Hematopoietic multipotent progenitor cell treated with erythropoietin and hydrocortisone succinate and interleukin-3 and kit ligand, for 15 days (in vitro differentiated cells): ENCODE measurements at places on chromosomes 7 and 10.

DNA sequence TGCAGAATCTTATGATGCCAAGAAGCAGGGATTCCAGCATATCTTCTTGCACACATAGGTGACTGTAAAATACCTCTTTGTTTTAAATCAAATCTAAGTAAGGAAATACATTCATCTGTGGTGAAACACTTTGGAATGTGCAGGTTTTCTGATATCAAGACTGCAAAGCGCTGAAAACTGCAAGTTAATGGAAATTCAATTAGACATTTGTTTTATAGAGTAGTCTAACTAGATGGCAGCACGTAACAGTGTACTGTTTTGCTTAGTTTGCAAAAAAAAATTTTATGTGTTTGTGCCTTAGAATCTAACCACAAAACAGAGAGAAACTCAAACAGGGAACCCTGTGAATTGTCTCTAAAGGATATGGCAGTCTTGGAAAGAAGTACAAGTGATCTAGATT is 259.2 kb downstream of the HDAC9 start:
- no peak for DNase-seq

- DNase-seq = no peak
Observed at GRCh38 chr7:133003052-133003910, 78.6 kb downstream of the CHCHD3 start.

- no peak for DNase-seq
Observed at GRCh38 chr7:123327661-123328060, 127.9 kb upstream of the SLC13A1 start.

- DNase-seq = peak; percentile 37
Observed at GRCh38 chr10:103660364-103661197, 167.1 kb downstream of the NEURL1 start.

- no peak for DNase-seq
Observed at GRCh38 chr10:17443707-17444387, 10.5 kb downstream of the ST8SIA6 start.

DNA sequence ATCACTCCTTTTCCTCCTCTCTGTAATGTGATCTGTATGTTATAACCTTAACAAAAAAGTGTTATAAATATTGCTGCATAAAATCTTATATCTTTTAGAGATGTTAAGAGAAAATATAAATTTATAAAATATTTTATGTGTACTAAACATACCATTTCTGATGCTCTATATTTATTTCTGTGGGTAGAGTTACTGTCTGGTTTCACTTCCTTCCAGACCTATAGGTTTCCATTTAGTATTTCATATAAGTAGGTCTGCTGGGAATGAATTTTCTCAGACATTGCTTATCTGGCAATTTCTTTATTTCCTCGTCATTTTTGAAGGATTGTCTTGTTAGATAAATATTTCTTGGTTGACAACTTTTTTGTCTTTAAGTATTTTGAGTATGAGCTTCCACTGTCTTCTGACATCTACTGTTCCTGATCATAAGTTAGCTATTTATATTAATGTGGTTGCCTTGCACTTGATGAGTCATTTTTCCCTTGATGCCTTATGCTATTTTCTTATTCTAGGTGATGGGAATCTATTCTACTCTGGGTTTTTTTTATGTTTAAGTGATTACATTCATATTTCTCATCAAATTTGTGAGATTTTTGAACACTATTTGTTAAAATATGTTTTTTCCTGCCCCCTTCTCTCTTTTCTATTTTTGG is 11.2 kb upstream of the THSD7A start:
- DNase-seq = no peak

DNA sequence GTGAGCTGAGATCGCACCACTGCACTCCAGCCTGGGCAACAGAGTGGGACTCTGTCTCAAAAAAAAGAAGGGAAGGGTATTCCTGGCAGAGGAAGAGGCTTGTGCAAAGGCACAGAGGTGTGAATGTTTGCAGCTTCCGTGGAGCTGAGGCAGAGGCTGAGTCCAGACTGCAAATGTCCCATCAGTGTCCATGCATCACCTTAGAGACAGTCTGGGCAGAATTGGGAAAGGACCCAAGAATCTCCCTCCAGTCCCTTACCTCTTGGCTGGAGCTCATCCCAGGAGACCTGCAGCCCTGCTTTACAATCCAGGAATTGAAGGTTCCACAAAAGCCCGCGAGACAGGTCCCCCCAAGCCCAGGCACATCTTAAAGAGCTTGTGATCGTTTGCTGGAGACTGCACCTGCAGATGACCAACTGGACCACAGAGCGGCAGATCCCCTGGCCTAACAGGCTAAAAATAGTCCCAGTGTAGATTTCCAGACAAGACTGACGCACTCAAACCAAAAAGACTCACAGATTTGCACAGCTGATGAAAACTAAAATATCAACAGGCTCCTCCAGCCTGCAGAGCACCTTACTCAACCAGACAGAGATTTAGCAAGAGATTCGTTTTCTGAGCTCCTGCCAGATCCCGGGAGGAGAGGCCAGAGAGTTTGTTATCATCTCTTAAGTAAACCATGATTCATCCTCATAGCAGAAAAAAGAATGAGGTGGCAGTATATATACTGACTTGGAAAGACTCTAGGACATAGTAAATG is 22.9 kb upstream of the NANOS1 start:
- DNase-seq = no peak

- DNase-seq = no peak
Observed at GRCh38 chr7:22002726-22003125, 57.0 kb upstream of the CDCA7L start.

GRCh38 chr7:121609208-121609607 is 213.1 kb upstream of the FAM3C start:
- no peak for DNase-seq

GRCh38 chr10:70834441-70835151 is 18.8 kb downstream of the SGPL1 start:
- no peak for DNase-seq

GRCh38 chr10:31204090-31204489 is 114.9 kb upstream of the ZEB1 start:
- DNase-seq = no peak

DNA sequence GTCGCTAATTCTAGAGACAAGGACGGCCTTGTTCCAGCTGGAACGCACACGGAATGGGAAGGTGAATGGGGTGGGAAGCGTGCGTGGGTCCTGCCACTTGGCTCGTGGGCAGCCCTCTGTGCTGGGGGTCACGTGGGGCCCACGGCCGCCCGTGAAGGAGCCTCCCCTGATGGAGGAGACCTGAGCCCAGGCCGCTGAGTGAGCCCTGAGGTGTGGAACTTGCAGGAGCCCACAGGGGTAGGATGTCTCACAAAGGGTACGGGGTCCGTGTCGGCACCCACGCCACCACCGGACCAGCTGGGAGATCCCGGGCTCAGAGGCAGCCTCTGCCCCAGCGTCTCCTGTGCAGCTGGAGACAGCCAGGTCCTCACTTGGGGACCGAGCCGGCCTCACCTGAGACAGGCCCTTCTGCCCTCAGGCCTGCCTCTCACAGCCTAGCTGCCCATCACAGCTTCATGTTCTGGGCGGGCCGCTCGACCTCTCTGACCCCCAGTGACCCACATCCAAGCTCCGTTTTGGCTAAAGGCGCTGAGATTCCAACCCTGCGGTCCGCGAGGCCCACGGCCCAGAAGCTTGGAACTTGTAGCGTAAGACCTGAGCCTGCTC is 84.8 kb downstream of the FOXL3 start:
- DNase-seq = no peak
